Dermis blood vessel endothelial cell (primary cell): ENCODE measurements at places on chromosomes 16 and 17. TPM values are rescaled to one million over a fixed set of nuclear protein-coding genes. Genes with fewer than 3 reads are reported as not detected.

GRCh38 chr16:84312783-84313382, 18.2 kb downstream of the WFDC1 start:
- no peak for DNase-seq

DNA sequence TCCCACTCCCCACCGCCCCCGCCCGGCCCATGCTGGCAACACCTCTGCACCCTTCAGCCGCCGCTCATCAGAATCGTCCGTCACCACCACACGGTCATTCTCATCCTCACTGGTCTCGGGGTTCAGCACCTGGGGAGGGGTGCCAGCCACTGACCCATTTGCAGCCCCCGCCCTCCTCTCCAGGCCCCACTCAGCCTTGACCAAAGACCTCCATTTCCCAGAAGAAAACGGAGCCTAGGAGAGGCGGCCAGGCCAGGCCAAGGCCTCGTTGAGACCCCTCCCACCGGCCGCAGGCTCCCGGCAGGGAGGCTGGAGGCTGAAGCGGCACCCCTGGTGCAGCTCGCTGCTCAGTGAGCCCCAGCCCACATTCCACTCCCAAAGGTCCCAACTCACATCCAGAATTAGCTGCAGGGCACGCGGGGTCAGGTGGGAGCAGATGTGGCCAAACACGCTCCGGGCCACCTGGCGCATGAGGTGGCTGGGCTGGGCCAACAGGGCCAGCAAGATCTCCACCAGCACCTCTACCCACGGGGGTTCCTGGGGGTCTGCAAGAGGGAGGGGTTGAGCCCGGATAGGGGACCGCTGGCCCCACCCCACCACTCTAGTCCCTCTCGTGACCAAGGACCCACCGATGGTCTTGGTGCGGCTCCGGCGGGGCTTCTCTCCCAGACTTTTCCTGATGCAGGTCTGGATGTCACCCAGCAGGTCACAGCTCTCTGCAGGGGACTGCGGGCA, 9.8 kb downstream of the MYBBP1A start:
- DNase-seq, result no peak

DNA sequence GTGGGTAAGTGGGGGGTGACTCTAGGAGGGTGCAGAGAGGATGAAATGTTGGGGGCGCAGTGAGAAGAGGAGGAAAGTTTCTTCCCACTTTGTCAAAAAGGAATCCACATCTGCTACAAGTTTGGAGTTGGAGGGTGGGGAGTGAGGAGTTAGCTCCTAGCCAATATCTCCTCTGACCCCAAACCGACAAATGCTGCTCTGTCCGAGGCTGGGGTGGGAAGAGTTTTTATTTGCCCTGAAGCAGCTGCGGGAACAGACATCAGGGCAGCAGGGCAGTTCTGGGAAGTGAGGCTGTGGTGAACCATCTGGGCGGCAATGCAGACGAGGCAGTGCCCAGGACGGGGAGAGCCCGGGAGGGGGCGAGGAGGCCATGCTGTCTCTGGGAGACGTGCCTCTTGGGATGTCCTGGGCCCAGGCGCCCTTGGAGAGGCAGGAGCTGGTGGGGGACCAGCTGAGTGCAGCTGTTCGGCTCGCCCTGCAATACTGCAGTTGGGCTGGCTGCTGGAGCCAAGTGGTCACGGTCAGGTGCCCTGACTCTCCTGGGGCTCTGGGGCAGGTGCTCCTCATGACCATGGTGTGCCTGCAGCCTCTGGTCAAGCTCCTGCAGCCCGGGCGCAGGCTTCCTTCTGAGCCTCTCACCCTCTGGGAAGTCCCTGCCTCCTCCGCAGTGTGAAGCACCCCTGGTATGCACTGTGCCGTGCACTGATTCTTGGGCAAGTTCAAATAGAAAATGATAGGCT, 6.4 kb upstream of the SOCS3 start:
- no peak for DNase-seq

FBXW10 gene
- not detected in 2 replicates for total RNA-seq

OTOP2 gene
- total RNA-seq, result not detected in 2 replicates

NCOR1 gene
- 114 and 140 TPM in 2 replicates for total RNA-seq
